ENCODE measurements at places on chromosomes 5 and 9.
A peak's percentile ranks its signal among the peaks of the same experiment; 100 is the strongest.

GRCh38 chr9:114850871-114851270 lies 45.0 kb upstream of the TNFSF15 start:
- no peak for DNase-seq

DNA sequence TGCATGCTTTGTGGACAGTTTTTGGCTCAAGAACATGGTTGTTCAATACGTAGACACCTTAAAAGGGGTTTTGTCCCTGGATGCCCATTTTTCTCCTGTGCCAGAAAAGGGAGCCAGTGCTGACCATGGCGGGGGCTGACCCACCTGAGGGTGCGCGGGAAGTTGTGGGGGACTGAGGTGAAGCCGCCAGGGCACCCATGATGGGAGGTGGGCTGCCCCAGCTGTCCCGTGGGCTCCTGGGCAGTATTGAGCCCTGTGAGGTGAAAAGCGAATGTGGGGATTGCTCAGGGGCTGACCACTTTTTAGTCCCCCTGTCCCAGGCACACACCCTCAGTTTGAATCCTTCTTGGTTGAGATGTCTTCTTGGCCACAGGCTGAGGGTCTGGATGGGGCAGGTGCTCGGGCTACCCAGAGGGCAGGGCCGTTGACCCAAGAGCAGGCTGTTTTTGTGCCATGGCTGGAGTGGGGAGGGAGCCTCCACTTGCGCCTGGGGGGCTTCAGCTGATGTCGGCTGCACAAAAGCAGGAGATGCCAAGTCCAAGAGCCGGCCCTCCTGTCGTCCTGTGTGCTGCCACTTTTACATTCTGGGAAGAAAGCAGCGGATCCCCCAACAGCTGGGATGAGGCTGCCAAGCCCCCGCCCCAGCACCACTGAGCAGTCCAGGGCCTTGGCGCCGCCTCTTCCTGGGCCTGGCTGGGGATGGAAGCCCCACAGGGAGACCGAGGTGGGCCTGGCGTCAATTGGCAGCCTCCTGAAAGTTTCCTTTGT lies 120.1 kb downstream of the WNK2 start:
- no peak for DNase-seq

GRCh38 chr5:154565123-154565522 lies 87.1 kb upstream of the HAND1 start:
- DNase-seq, result no peak

DNA sequence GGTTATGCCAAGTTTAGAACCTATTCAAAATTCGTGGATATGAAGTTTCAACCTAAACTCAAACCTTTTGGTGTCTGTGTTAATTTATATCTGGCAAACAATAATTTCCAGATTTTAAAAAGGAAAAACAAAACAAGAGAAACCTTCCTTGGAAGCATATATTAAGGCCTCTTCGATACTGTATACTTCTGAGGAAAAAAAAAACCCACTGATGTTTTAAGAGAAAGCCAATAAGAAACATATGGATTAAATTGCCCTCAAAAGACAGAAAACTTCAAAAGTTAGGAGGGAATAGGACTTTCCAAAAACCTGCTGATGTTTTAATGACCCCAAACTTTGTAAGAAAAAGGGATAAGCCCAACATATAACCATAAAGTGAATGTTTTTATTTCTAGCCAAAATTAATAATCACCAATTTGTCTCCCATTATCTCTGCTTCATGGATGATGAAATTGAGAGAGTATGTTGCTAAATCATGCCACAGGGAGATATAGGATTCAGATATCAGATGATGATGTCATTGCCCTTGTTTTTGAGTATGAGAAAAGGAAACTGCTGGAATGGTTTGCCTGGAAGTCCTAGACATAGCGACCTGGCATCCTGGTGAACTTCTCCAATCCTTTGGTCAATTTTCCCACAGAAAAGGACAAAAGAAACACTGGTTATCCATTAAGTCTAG lies 423.9 kb downstream of the DMRT2 start:
- no peak for DNase-seq

GRCh38 chr9:88539246-88539645 lies 4.3 kb downstream of the NXNL2 start:
- DNase-seq, result no peak

DNA sequence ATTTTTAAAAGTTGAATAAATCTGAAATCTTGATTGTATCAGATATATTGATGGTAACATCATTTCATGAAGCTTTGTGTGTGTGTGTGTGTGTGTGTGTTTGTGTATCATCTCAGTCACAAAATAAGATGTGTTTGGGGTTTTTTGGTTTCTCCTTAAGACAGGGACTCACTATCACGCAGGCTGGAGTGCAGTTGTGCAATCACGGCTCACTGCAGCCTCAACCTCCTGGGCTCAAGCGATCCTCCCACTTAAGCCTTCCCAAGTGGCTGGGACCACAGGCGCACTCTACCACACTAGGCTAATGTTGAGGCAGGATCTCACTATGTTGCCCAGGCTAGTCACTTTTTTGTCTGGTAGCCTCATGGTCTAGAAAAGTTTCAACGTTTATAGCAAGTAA lies 83.4 kb upstream of the DMRT1 start:
- DNase-seq, result no peak

DNA sequence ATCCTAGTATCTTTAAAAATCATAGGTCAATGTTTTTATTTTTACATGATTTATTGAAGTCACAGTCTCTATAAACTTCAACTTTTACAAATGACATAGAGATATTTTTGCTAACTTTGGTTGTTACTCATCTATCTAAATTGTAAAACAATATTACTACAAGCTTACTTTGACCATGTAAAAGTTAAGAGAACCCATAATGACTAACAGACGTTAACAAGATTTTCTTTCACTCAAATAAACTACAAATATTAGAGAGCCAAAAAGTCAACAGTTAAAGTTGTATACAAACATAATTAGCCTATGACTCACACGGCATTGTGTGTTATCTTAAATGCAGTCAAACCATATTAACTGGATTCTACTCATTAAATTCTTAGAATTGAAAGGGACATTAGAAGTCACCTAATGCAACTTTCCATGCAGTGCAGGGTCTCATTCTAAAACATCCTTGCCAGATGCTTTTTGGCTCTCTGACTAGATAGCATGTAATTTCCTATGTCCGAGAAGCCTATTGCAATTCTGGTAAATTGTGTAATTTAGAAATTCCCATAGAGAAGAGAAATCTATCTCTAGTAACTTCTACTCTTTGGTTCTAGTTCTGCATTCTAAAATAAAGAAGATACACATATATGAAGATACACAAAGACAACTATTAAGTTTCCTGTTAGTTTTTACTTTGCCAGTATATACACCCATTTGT lies 42.2 kb upstream of the UGT3A2 start:
- no peak for DNase-seq

- DNase-seq, result no peak
Measured at GRCh38 chr5:170440771-170441392, 51.7 kb upstream of the KCNMB1 start.

DNA sequence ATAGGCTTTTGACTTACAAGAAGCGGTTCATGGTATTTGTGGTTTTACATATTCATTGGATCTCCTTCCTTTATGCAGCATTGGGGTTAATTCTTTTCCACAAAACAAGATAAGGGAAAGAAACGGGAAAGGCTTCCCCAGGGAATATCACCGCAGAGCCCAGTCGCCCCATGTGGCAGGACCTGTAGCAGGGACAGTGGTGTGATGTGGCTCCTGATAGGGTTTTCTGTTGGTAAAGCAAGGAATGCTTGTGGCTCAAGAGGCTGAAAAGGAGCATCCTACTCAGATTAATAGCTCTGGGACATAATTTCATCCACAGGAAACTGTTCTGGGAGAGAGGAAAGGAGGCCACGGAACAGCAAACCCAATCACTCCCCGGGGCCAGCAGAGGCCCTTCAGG lies 699.9 kb downstream of the MTRR start:
- DNase-seq, result no peak

- no peak for DNase-seq
Measured at GRCh38 chr9:129673602-129674001, 8.2 kb downstream of the PRRX2 start.

GRCh38 chr9:68495247-68495646 lies 45.4 kb downstream of the TMEM252 start:
- DNase-seq, result no peak

DNA sequence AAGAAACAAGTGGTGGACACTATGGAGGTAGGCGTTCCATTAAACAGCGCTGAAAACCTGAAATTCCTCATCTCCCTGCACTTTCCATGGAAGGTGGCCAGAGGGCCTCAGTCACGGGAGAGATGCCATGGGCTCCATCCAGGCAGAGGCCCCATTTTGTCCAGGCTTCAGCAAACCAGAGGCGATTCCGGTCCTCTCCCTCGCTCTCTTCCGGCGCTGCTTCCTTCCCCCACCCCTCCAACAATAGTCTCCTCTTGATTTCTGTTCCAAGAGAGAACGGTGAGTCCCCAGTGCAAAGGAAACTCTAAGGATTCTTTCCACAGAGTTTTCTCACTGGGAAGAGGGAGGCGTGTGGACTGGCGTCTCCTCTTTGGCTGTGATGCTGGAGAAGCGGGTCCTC lies 7.5 kb downstream of the ZNF366 start:
- DNase-seq, result no peak

DNA sequence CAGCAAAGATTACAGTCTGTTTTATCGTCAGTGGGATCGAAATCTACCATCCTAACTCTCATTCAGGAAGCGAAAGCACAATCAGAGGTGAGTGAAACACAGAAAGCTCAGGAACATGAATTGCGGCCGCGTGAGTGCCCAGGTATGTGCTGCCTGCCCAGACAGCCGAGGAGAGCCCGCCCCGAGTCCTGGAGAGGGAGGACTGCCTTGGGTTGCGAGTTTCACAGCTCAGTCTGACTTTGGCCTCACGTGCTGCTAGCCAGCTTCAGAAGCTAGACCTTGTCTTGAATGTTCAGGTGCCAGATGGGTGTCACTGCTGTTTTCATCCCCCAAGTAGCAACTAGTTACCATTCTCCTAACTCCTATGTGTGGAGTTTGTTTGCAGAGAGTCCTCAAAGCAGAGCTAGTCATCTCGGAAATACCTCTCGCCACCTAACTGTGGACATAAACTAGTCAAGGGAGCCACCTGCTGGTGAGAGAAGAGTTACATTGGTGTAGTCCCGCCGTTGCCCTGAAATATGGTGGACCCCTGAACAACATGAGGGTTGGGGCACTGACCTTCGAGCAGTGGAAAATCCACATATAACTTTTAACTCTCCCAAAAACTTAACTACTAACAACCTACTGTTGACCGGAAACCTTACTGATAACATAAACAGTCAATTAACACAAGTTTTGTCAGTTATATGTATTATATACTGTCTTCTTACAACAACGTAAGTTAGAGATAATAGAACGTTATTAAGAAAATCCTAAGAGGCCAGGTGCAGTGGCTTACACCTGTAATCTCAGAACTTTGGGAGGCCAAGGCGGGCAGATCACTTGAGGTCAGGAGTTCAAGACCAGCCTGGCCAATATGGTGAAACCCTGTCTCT lies 80.9 kb downstream of the GOLPH3 start:
- DNase-seq, result peak; percentile 62

DNA sequence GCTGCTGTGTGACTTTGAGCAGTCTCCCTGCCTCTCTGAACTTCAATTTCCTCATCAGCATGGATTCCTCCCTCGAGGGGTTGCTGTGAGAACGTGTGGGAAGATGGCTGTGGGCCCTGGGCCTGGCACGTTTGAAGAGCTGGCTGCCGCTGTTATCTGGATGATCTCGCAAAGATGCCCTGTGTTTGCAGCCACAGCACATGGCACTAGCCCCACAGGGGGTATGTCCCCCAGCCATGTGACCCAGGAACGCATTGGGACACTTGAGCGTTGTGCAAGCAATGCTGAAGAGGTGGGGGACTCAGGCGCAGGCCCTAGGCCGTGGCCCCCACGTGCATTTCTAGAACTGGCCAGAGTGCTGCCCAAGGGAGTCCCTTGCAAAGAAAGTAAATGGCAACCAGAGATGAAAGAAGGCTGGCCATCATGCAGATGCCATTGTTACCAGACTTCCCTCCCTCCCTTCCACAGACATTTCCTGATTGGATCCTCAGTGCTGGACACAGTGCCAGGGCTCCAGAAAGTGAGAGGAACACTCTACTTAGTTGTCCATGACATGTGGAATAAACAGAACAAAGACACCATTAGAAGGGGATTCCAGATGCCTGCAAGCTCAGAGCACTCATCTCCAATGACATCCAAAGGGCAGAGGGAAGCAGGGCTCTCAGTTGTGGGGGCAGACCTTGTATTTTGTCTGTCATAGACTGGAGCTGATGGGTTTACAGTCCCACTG lies 65.1 kb upstream of the NEURL1B start:
- DNase-seq, result no peak

GRCh38 chr9:116904165-116904564 lies 217.1 kb downstream of the TRIM32 start:
- DNase-seq, result no peak
